Hematopoietic multipotent progenitor cell treated with erythropoietin and hydrocortisone succinate and interleukin-3 and kit ligand, for 17 days (in vitro differentiated cells): ENCODE measurements at places on chromosomes 3 and 15.

- DNase-seq, result no peak
Measured at GRCh38 chr3:160738048-160738447, 18.0 kb upstream of the PPM1L start.

- DNase-seq, result no peak
Measured at GRCh38 chr15:58146749-58147148, 8.6 kb downstream of the AQP9 start.

- DNase-seq, result no peak
Measured at GRCh38 chr15:38743147-38743546, 178.5 kb upstream of the RASGRP1 start.

- DNase-seq, result no peak
Measured at GRCh38 chr3:170171563-170171962, 10.0 kb downstream of the PHC3 start.

GRCh38 chr3:143832433-143832832 is 15.8 kb downstream of the SLC9A9 start:
- no peak for DNase-seq

DNA sequence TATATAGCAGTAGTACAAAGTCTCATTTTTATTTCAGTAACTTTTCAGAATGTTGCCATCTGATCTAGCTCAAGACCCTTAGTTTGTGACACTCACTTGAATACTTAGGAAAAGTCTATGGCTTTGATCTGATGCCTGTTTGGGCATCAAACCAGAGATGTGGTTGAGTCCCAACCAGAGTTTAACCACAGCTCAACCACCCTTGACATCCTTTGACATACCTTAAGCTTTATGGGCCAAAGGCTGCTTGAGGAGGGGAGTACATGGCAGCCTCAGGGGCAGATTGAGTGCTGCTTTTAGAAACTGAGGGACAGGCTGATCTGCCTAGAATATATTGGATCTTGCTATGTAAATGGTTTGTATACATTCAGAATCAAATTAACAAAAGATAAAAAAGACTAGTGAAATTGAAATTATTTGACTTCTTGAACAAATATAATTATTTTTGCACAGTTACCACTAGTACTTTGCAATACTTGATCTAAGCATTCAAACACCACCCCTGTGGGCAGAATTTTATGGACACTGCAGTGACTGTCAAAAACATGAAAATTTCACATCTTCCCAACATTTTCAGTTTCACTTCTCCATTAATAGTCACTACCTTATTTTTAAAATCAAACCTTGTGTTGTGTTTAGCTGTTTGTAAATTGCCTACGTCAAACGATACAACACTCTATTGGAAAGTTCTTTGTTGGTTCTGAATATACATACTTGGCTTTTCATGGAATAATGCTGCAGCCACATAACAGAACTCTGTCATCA is 199.8 kb downstream of the UBE2E2 start:
- no peak for DNase-seq

- DNase-seq, result no peak
Measured at GRCh38 chr15:98596885-98597392, 51.4 kb upstream of the IGF1R start.

DNA sequence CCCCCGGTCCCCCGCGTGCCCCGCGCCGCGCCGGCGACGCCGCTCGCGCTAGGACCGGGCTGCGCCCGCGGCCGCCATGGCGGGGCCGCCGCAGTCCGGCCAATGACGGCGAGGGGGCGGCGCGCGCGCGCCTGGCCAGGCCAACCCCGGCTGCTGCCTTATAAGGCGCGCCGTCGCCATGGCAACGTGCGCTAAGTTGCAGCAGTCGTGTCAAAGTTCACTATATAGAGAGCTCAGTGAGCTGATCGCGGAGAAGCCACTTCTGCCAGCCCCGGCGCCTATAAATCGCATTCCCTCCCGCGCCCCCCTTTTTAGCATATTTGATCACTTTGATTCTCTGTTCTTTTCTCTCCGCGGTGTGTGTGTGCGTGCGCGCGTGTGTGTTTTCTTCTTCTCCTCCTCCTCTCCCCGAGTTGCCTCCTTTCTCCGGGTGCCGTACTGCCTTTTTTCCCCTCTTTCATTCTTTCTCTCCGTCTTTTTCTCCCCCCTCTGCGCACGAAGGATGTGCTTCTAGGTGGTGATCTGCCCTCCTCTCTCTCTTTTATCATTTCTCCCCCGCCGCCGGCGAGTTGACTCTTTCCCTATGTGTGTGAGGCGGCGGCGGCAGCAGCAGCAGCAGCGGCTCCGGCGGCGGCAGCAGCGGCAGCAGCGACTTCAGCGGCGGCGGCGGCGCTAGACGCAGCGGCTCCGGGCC is at the start of gene NR2F2:
Gene NR2F2, plus strand, starts transcription at position 251 of the 694 bp plus-strand sequence. CDS start 1,406 bp downstream, outside the sequence.
- DNase-seq, result peak; percentile 15

DNA sequence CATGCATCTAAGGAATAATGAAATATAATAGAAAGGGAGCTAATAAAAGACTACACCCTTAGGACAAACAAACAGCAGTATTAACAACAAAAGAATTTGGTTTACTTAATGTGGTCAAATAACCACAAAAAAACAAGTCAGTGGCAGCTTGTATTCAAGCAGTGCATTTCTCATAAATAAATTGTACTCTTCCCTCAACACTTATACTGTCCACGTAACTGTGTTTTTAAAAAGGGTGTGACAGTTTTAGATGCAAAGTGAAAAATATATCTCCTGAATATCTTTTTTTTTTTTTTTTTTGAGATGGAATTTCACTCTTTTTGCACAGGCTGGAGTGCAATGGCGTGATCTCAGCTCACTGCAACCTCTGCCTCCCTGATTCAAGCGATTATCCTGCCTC is 698.2 kb upstream of the CADM2 start:
- DNase-seq, result no peak

DNA sequence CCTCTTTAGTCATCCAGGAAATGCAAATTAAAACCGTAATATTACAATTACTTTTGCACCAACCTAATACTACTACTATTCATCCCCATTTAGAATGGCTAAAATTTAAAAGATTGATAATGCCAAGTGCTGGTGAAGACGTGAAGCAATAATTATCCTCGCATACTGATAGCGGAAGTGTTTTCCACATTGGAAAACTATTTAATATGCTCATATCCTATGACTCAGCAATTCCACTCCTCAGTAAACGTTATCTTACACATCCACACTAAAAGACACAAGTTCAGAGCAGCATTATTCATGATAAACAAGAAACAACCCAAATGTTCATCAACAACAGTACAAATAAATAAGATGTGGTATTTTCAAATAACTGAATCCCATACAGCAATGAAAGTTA is 70.6 kb downstream of the VPS13C start:
- no peak for DNase-seq

DNA sequence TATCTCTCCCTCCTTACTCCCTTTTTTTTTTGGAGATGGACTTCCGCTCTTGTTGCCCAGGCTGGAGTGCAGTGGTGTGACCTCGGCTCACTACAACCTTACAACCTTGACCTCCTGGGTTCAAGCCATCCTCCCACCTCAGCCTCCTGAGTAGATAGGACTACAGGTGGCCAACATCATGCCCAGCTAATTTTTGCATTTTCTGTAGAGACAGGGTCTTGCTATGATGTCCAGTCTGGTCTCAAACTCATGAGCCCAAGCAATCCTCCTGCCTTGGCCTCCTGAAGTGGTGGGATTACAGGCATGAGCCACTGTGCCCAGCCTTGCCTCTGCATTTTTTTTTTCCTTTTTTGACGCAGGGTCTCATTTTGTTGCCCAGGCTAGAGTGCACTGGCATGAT is 17.1 kb downstream of the STAG1 start:
- no peak for DNase-seq

DNA sequence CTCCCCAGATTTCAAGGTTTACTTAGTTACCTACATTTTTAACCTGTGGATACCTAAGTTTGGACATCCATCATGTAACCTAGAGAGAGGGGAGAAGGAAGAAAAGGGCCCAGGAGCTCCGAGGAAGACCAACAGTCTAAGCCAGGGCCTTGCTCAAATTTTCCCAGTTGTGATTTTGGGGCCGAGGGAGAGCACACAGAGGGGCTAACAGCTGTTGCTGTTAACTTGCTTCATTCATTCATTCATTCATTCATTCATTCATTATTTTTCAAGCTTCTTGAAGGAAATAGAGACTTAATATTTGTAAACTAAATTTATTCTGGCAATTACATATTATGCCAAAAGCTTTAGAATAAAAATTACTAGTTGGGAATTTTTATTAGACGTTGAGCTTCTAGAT is 22.9 kb downstream of the SYNM start:
- no peak for DNase-seq

DNA sequence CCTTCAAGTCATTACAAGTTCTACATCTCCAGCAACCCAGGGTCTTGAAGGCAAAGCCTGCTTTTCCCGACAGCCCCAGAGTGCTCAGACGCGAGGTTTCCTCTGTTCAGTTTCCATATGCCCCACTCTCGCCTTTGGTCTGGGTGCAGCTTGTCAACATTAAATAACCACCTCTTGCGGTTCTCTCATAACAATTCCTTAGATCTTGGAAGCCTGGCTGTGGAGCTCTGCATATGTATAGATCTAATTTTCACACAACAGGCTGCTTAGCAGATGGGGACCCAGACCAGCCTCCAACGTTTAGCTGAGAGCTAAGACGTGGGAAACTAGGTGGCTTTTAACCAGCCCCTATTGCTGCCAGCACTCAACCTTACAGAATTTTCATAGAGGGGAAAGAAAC is 295.5 kb downstream of the RPLP1 start:
- no peak for DNase-seq

- no peak for DNase-seq
Measured at GRCh38 chr3:183210341-183210740, 42.7 kb upstream of the B3GNT5 start.
